Chondrocyte (in vitro differentiated cells): ENCODE measurements at places on chromosomes 1 and 21. TPM values are rescaled to one million over a fixed set of nuclear protein-coding genes. Genes with fewer than 3 reads are reported as not detected.
A peak's percentile ranks its signal among the peaks of the same experiment; 100 is the strongest.

DNA sequence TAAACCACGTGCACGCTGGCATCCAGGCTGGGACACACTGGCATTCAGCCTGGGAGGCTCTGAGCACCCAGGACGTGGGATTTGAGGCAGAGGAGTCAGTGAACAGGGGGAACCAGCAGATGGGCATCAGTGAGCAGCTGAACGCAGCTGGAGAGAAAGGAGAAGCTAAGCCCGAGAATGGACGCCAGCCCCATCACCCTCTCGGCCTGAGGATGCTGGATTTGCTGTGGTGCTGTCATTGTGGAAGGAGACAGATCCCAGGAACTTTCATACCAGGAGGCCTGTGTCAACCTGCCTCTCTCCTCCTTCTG, 132.8 kb downstream of the PGBD5 start:
- no peak overlapping the region for H3K4me3 ChIP-seq
- no peaks in the 10 kb centered on the region for H3K4me1 ChIP-seq
- no peaks in the 10 kb centered on the region for H3K36me3 ChIP-seq
- peak; percentile 51 for DNase-seq
- no peak overlapping the region for H3K27ac ChIP-seq

GLIS1 gene
- 17.3 to 36.2 TPM (median 17.4 TPM) in 3 replicates for total RNA-seq

- H3K36me3 ChIP-seq = no peaks in the 10 kb centered on the region
- no peaks in the 10 kb centered on the region for H3K4me1 ChIP-seq
- no peak overlapping the region for H3K4me3 ChIP-seq
- peaks cover 18% of the 10 kb centered on the region for H3K27me3 ChIP-seq
- DNase-seq = no peak
These were observed 143.0 kb upstream of the MAGI3 start for GRCh38 chr1:113247355-113247754.

DNA sequence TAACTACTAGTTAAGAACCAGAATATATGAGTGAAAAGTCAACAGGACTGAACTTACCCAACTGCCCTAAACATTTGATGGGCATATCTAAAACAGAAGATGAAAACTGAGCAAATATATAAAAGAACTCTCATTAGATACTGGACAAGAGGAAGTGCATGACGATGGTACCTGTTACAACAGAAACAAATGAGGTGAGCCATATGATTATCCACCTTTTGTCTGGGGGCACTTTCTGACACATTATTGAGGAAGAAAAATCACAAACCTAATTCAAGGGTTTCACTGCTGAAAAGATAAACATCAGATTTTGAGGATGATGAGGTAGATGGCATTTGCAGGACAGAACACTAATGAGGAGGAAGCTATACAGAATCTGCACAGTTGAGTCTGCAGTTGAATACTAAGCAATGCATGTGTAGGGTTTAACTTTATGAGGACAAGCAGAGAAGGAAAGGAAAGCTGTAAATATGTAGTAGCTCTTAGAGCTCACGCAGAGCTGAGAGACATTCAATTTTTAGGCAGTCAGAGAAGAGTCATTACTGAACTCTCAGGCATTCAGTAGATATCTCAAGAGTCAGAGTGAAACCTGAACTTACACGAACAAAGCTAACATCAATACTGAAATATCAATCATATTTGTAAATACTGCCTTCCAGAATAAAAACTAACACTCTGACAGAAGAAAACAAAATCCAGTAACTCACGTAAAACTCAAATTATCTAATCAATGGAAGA, 262.1 kb downstream of the AKT3 start:
- H3K27ac ChIP-seq = no peak overlapping the region
- peaks cover 5% of the 10 kb centered on the region for H3K4me1 ChIP-seq
- H3K36me3 ChIP-seq = peaks cover 36% of the 10 kb centered on the region
- H3K27me3 ChIP-seq = no peaks in the 10 kb centered on the region
- DNase-seq = no peak

DNA sequence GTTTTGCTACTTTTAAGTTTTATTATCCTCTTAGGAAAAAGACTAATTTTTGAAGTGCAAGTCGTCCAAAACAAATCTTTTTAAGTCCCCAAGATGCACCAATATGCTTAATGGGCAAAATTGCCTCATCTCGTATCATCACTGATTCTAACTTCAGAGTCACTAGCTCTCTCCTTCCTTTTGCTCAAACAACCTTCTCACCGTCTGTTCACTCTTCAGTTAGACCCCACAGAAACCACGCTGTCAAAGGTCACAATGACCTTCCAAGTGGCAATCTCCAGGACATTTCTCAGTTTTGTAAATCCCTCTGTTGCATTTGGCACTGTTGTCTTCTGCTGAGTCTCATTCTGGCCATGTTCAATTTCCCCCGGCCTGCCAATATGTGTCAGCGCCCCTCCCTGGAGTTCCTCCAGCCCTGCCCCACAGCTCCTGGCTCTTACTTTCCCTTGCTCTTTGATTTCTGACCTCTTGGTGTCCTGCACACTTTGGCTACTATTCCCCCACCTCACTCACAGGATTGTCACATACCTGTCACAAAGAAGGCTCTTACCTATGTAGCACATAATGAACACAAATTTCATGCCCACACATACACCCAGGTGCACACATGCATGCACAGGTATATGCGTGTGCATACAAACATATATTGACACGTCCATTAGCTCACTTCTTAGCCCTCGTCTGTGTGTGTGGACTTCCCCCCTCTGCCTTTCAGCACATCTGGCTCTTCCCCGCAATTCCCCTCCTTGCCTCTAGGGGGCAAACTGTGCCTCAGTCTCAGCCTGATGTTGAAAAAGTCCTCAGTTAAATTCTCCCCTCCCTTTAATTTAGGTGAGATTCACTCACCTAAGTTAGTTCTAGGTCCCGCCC, 354.0 kb upstream of the DUSP10 start:
- H3K27ac ChIP-seq = no peak overlapping the region
- peaks cover 16% of the 10 kb centered on the region for H3K27me3 ChIP-seq
- no peaks in the 10 kb centered on the region for H3K36me3 ChIP-seq
- no peak overlapping the region for H3K4me3 ChIP-seq
- no peak for DNase-seq
- no peaks in the 10 kb centered on the region for H3K4me1 ChIP-seq

SHISA4 gene
- total RNA-seq = 29.7 to 39.1 TPM (median 37.7 TPM) in 3 replicates

IFNLR1 gene
- 0.12 to 0.22 TPM in 2 of 3 replicates, not detected in the other for total RNA-seq

- peaks cover 1% of the 10 kb centered on the region for H3K36me3 ChIP-seq
- peaks cover 72% of the 10 kb centered on the region for H3K27me3 ChIP-seq
- peaks cover 14% of the 10 kb centered on the region for H3K4me1 ChIP-seq
- H3K4me3 ChIP-seq = no peak overlapping the region
- no peak for DNase-seq
- H3K27ac ChIP-seq = no peak overlapping the region
These were observed 5.4 kb downstream of the KRTAP10-12 start for GRCh38 chr21:44702111-44702972.

DVL1 gene
- total RNA-seq = 59.6 to 66.5 TPM (median 59.9 TPM) in 3 replicates

DNA sequence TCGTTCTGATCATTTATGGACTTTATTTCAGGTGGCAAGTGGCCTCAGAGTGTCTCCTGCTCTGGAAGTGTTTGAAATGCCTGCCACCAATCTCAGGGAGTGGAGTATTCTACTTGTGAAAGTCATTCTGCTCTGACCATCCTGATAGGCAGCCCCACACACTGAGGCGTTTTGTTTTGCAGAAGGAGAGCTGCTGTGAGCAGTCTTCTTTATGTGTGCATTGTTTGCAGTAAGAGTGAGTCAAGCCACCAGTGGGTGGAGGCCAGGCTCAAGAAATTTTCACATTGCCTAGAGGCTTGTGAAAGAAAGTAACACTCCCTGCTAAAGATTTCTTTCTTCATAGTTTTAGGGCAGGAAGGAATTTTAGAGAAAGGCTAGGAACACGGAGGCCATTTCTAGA, 204.4 kb downstream of the SLC35F3 start:
- no peak overlapping the region for H3K27ac ChIP-seq
- H3K36me3 ChIP-seq = no peaks in the 10 kb centered on the region
- peaks cover 2% of the 10 kb centered on the region for H3K4me1 ChIP-seq
- no peak overlapping the region for H3K4me3 ChIP-seq
- DNase-seq = no peak
- H3K27me3 ChIP-seq = peaks cover 24% of the 10 kb centered on the region

DNA sequence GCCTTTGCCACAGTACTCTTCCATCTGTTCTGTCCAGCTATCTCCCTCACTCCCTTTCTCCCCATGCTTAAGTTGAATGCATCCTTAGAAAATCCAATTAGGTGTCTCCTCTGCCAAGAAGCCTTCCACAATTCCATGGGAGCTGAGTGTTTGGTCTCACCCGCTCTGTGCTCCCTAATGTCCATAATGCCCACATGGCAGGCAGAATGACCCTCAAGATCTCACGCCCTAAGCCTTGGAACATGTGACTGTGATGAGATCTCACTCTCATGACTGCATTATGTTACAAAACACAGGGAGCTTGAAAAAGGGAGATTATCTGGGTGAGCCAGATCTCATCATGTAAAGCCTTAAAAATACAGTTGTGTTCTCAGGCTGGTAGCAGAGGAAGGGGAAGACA, 229.4 kb downstream of the OMA1 start:
- DNase-seq = no peak
- H3K27ac ChIP-seq = no peak overlapping the region
- H3K27me3 ChIP-seq = peaks cover 7% of the 10 kb centered on the region
- no peaks in the 10 kb centered on the region for H3K36me3 ChIP-seq
- H3K4me3 ChIP-seq = no peak overlapping the region

RNF186 gene
- total RNA-seq = not detected in 3 replicates

DNA sequence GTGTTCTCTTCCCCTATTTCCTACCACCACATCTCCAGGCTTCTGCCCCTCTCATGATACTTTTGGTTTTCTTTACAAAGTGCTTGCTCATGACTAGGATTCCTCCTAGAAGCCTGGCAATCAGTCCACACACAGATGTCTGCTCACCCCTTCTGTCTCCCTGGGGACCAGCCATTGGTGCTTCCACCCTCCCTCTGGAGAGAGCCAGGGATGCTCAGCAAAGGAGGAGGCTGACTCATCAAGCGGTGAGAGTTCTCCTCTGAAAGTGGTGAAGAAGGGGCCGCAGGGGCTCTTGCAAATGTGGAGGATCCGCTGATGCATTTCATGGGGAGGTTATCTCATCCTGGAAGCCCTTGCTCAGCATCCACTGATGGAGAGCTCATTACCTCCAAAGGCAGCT, 14.5 kb downstream of the NT5C1A start:
- H3K4me3 ChIP-seq = no peak overlapping the region
- peaks cover 13% of the 10 kb centered on the region for H3K27me3 ChIP-seq
- H3K4me1 ChIP-seq = peaks cover 22% of the 10 kb centered on the region
- H3K27ac ChIP-seq = no peak overlapping the region

- H3K27ac ChIP-seq = no peak overlapping the region
- DNase-seq = peak; percentile 68
- H3K27me3 ChIP-seq = peaks cover 34% of the 10 kb centered on the region
- peaks cover 13% of the 10 kb centered on the region for H3K4me1 ChIP-seq
- H3K4me3 ChIP-seq = no peak overlapping the region
These were observed 91.4 kb downstream of the PRKAB2 start for GRCh38 chr1:147080671-147081394.

- no peak overlapping the region for H3K4me3 ChIP-seq
- peaks cover 4% of the 10 kb centered on the region for H3K27me3 ChIP-seq
- H3K27ac ChIP-seq = no peak overlapping the region
- H3K4me1 ChIP-seq = peaks cover 8% of the 10 kb centered on the region
- no peaks in the 10 kb centered on the region for H3K36me3 ChIP-seq
- no peak for DNase-seq
These were observed 4.8 kb upstream of the ALG6 start for GRCh38 chr1:63362578-63362977.

ZBED6 gene
- total RNA-seq = 38.7 to 48.3 TPM (median 40.3 TPM) in 3 replicates

DNA sequence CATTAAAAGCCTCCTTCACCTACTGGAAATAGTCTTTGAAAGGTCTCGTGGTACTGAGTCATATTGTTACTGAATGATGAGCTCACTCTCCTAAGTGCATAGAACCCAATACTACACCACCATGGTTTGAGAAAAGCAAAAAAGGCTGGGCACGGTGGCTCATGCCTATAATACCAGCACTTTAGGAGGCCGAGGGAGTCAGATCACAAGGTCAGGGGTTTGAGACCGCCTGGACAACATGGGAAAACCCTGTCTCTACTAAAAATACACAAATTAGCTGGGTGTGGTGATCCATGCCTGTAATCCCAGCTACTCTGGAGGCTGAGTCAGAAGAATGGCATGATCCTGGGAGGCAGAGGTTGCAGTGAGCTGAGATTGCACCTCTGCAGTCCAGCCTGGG, 3.3 kb upstream of the HNRNPCL1 start:
- no peaks in the 10 kb centered on the region for H3K27me3 ChIP-seq
- no peaks in the 10 kb centered on the region for H3K4me1 ChIP-seq
- H3K4me3 ChIP-seq = no peak overlapping the region
- no peaks in the 10 kb centered on the region for H3K36me3 ChIP-seq
- DNase-seq = no peak
- no peak overlapping the region for H3K27ac ChIP-seq
